ENCODE measurements at places on chromosomes 5 and 9. TPM values are rescaled to one million over a fixed set of nuclear protein-coding genes. Genes with fewer than 3 reads are reported as not detected.

DNA sequence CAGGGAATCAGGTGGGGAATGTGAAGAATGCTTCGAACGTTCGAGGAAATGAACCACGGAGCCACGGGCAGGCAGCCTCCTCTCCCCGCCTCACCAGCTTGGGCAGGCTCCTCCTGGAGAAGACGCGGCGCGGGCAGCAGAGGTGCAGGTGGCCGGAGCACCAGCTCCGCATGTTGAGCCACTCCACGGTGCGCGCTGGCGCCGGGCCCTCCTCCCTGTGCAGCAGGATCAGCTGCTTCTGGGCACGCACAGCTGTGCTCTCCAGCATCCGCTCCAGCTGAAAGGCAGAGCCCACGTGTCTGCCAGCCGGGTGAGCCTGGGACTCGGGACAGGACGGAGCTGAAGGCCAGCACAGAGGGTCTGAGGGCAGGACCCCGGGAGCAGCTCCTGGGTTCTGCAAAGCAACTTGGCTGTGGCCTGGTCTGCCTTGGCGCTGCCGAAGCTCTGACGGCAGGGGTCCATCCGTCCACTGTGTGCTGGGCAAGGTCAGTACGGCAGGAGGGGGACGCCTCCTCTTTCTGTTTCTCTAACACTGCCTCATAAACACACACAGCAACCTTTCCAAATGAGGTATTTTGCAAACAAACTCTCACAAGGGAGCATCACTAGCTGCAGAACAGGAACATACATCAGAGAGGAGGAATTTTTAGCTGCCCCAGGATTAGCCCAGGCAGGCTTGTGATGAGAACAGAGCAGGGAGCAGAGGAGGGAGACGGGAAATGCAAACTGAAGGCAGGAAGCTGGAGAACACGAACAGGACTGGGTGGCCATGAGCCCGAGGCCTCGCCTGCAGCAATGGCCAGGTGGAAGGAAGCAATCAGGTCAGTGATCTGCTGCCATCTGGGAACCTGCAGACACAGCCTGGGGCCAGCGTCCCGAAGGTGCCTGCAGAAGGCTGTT lies 20.1 kb upstream of the NSMF start:
- no peaks in the 10 kb centered on the region for H3K27me3 ChIP-seq
- DNase-seq = no peak
- H3K4me3 ChIP-seq = no peak overlapping the region
- peaks cover 3% of the 10 kb centered on the region for H3K36me3 ChIP-seq
- H3K4me1 ChIP-seq = no peaks in the 10 kb centered on the region
- H3K27ac ChIP-seq = no peak overlapping the region

DNA sequence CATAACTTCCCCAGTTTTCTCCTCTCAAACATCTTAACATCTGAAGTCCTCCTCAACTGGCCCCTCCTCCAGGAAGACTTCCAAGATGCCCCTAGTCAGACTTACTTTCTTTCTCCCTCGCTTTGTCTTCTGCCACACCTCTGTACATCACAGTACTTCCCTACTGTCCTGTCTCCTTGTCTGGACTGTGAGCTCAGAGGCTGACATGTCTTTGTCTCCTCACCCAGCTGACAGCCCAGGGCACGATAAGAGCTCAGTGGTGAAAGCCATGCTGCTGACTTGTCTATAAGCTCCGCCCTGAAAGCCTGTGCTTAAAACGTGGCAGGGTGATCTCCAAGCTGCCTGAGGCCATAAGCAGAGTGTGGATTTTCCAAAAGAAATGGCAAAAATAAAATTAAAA lies 33.0 kb upstream of the SLC25A51 start:
- no peaks in the 10 kb centered on the region for H3K4me1 ChIP-seq
- no peaks in the 10 kb centered on the region for H3K36me3 ChIP-seq
- H3K27me3 ChIP-seq = no peaks in the 10 kb centered on the region
- H3K4me3 ChIP-seq = no peak overlapping the region
- DNase-seq = peak; percentile 69

DNA sequence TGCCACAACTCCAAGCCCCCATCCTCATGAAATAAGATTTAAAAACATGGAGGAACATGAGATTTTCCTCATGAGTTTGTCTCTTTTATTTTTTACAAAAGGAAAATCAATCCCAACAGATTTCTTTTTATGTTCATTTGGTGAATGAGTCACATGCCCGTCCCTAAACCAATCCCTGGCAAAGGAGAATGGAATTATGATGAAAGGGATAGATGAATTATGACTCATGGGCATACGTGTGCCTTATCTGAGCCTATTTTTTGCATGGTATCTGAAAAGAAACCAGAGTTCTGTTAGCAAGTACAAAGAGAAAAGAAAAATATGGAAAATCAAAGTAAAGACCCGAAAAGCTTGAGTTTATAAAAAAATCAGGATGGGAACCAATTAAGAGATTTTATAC lies 267.5 kb upstream of the TMEM161B start:
- H3K4me1 ChIP-seq = no peaks in the 10 kb centered on the region
- H3K4me3 ChIP-seq = no peak overlapping the region
- DNase-seq = no peak
- H3K27me3 ChIP-seq = no peaks in the 10 kb centered on the region
- no peak overlapping the region for H3K27ac ChIP-seq

DNA sequence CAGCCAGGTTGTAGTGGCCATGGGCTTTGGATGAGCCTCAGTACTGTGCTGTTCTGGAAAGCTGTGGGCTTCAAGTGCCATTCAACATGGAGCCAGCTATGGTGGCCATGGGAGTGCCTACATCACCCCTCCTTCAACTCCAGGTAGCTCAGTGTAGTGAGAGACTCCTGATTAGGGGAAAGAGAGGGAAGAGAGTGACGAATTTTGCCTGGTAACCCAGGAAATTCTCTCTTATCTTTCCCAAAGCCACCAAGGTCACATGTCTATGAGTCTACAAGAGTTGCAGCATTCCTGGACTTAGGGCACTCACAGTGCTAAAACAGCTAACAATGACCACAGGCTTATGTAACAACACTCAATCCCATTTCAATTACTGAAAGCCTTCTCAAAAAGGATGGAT lies 81.7 kb upstream of the SPTLC1 start:
- no peaks in the 10 kb centered on the region for H3K4me1 ChIP-seq
- no peaks in the 10 kb centered on the region for H3K27me3 ChIP-seq
- H3K4me3 ChIP-seq = no peak overlapping the region

DNA sequence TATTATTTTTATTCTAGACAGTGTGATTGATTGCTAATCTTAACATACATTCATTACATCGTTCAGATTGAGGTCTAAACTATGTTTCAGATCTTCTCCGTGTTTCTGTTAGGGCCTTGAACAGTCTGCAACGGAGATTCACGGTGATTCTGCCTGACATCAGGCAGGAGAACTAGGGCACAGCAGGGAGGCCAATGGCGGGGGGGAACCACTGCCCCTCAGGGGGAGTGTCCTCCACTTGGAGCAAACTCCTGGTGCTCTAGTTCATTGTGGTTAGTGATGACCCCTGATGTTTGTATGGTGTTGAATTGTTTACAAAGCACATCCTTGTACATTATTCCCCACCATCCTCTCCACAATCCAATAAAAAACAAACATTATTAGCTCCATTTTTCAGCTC lies 173.5 kb downstream of the ZNF608 start:
- H3K27me3 ChIP-seq = no peaks in the 10 kb centered on the region
- H3K36me3 ChIP-seq = no peaks in the 10 kb centered on the region
- DNase-seq = no peak

DNA sequence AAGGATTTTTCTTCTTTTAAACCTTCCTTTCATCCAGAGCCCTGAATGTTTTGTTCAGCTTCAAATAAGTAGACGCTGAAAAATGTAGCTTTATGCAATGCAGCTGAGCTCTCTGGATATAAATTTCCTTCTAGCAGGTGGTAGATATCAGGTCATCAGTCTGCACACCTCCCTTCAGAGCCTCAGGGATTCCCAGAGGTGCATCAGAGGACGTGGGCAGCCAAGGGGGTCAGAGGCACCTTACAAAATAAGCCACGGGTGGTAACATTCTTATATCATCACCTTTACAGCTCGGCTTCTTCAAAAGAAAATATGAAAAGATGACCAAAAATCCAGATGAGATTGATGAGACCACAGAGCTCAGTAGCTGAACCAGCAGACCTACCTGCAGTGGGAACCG lies 19.3 kb downstream of the MOCS2 start:
- H3K27ac ChIP-seq = no peak overlapping the region
- H3K4me3 ChIP-seq = no peak overlapping the region
- DNase-seq = no peak
- H3K4me1 ChIP-seq = no peaks in the 10 kb centered on the region

DNA sequence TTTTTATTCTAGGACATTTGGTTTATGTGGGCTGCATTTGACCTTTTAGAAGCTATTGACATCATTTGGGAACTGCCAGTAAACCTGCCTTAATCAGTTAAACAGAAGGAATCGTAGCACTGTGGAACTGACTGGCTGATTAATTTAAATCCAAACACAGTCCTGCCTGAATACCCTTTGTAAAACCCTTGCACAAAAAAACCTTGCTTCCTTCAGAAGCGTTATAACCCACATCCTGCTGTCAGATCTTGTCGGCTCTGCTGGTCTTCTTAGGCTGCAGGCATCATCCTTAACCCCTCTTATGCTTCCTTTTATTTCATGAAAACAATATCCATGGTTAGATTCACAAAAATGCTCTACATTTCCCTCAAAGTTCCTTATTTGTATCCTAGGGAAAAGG lies 46.3 kb downstream of the PAM start:
- peak overlapping the region; percentile 37 for H3K27ac ChIP-seq
- DNase-seq = no peak
- peaks cover 61% of the 10 kb centered on the region for H3K4me1 ChIP-seq
- H3K36me3 ChIP-seq = no peaks in the 10 kb centered on the region
- H3K27me3 ChIP-seq = no peaks in the 10 kb centered on the region

DNA sequence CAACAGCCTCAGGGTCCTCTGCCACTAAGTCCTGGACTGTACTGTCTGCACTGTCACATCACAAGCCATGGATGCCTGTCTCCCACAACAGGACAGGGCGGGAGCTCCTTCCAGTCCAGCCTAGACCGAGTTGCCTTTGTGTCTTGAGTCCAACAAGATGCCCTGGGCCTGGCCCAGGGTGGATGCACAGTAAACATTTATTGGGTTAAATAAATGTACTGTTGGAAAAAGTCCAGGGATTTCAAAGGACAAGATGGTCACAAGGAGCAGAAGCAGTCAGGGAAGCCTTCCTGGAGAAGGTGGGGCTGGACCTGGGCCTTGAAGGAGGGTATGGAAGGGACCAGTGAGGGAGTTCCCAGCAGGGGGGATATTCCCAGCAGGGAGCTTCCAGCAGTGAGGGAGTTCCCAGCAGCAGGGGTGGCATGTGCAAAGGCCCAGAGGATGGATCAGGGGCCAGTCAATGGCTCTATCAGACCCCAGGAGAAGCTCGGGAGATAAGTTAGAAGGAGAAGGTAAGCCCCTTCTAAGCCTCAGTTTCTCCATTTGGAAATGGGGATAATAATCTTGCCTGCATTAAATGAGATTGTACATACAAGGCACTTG lies 72.7 kb upstream of the NEURL1B start:
- no peaks in the 10 kb centered on the region for H3K27me3 ChIP-seq
- no peak overlapping the region for H3K27ac ChIP-seq
- no peaks in the 10 kb centered on the region for H3K36me3 ChIP-seq
- DNase-seq = no peak

- H3K4me1 ChIP-seq = no peaks in the 10 kb centered on the region
- H3K27me3 ChIP-seq = no peaks in the 10 kb centered on the region
- H3K4me3 ChIP-seq = no peak overlapping the region
Observed at GRCh38 chr5:102583276-102584124, 84.7 kb upstream of the SLCO6A1 start.

- DNase-seq = no peak
- no peaks in the 10 kb centered on the region for H3K27me3 ChIP-seq
- peak overlapping the region; percentile 97 for H3K27ac ChIP-seq
- H3K4me1 ChIP-seq = no peaks in the 10 kb centered on the region
- peak overlapping the region; percentile 82 for H3K4me3 ChIP-seq
Observed at GRCh38 chr9:93131599-93132286, 2.3 kb downstream of the NINJ1 start.

DNA sequence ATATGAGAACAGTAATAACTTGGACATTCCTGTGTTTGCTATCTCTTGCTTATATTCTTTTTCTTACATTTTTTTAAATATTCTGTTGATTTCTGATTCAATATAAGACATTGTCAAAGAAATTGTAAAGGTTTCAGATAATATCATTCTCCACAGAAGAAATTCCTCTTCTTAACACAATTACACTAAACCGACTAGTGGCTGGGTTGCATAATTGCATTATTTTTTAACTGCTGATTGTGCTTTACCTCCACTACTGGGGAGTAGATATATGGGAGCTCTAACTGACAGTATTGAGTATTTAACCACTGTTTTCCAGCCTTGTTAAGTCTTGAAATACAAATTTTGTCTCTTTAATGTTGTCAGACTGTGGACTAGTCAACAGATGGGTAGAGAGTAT lies 723.8 kb upstream of the EDIL3 start:
- no peak overlapping the region for H3K4me3 ChIP-seq
- no peak overlapping the region for H3K27ac ChIP-seq
- no peaks in the 10 kb centered on the region for H3K36me3 ChIP-seq
- no peaks in the 10 kb centered on the region for H3K27me3 ChIP-seq
- DNase-seq = no peak

GRCh38 chr5:96245140-96246091 lies 187.6 kb downstream of the PCSK1 start:
- no peaks in the 10 kb centered on the region for H3K4me1 ChIP-seq
- H3K27me3 ChIP-seq = no peaks in the 10 kb centered on the region
- H3K36me3 ChIP-seq = no peaks in the 10 kb centered on the region
- peak overlapping the region; percentile 16 for H3K27ac ChIP-seq

GRCh38 chr5:19988457-19988856 lies 457 bp upstream of the CDH18 start:
- H3K27me3 ChIP-seq = no peaks in the 10 kb centered on the region
- DNase-seq = no peak
- no peak overlapping the region for H3K27ac ChIP-seq
- no peak overlapping the region for H3K4me3 ChIP-seq
- H3K4me1 ChIP-seq = no peaks in the 10 kb centered on the region

GRCh38 chr5:146440870-146441495 lies 6.2 kb upstream of the TCERG1 start:
- no peak overlapping the region for H3K27ac ChIP-seq
- no peaks in the 10 kb centered on the region for H3K4me1 ChIP-seq
- DNase-seq = no peak
- no peaks in the 10 kb centered on the region for H3K27me3 ChIP-seq

DNA sequence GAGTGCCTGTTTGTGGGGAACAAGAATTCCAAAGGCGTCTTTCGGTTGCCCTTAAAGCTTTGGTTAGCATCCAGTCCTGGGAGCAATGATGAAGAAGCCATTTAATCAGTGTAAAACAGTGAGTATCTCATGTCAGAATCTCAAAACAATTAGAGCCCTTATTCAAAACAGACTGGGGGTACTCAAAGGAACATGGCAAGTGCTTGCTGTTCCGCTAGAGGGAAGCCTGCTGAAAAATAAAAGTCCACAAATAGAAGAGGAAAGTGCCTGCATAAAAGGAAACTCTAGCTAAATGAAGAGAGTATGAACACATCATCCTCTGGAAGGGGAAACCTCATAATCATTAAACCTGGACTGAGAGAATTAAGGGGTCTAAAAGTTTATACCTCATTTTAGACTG lies 26.4 kb downstream of the FBXL7 start:
- H3K27me3 ChIP-seq = no peaks in the 10 kb centered on the region
- peaks cover 33% of the 10 kb centered on the region for H3K4me1 ChIP-seq
- no peak overlapping the region for H3K27ac ChIP-seq
- no peak for DNase-seq

Gene TJP2
- 51.7 TPM for total RNA-seq

Gene PCDHGA1
- total RNA-seq = 1.4 TPM
